ENCODE measurements at places on chromosomes 4 and X.
A peak's percentile ranks its signal among the peaks of the same experiment; 100 is the strongest.

DNA sequence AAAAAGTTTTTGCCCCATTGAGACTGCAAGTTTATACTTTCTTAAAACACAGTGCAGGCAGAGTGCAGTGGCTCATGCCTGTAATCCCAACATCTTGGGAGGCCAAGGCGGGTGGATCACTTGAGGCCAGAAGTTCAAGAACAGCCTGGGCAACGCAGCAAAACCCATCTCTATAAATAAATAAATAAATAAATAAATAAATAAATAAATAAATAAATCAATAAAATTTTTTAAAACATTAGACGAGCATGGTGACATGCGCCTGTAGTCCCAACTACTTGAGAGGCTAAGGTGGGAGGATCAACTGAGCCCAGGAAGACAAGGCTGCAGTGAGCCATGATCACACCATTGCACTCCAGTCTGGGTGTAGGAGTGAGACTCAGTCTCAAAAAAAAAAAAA, 213.3 kb downstream of the LRBA start:
- DNase-seq: no peak

DNA sequence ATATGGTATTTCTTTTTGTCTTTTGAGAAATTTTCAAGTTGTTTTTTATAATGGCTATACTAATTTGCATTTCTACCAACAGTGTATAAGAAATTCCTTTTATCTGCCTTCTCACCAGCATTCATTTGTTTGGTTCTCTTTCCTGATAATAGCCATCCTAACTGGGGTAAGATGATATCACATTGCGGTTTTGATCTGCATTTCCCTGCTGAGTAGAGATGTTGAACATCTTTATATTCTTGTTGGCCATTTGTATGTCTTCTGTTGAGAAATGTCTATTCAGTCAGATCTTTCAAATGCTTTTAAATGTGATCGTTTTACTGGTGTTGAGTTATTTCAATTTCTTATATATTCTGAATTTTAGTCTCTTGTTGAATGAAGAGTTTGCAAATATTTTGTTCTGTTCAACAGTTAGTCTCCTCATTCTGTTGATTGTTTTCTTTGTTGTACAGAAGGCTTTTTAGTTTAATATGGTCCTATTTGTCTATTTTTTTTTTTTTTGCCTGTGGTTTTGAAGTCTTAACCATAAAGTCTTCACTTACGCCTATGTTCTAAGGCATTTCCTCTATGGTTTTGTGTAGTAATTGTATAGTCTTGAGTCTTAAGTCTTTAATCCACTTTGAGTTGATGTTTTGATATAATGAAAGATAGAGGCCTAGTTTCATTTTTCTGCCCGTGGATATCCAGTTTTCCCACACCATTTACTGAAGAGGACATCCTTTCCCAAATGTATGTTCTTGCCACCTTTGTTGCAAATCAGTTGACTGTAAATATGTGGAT, 1566.9 kb downstream of the STIM2 start:
- no peak for DNase-seq

DNA sequence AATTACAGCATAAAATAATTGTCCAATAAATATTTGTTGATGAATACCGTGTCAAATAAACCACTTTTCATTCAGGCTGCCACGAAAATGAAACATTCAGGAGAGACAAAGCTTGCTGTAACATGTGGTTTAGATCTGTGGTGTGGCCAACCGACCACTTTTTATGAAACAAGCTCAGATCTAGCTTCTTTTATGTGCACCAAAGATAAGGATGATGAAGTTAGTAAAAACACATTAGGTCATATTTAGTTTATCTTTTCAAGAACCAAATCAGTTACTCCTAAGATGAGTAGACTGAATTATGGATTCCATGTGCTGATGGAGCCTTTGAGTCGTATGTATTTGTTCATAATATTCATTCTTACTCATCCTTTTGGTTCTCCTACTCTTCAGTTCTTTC, 35.8 kb downstream of the STOX2 start:
- DNase-seq: no peak

- peak; percentile 0 for DNase-seq
Observed at GRCh38 chrX:133215747-133216146, 2.4 kb downstream of the TFDP3 start.

- no peak for DNase-seq
Observed at GRCh38 chr4:181548873-181549575, 694.2 kb upstream of the TENM3 start.

DNA sequence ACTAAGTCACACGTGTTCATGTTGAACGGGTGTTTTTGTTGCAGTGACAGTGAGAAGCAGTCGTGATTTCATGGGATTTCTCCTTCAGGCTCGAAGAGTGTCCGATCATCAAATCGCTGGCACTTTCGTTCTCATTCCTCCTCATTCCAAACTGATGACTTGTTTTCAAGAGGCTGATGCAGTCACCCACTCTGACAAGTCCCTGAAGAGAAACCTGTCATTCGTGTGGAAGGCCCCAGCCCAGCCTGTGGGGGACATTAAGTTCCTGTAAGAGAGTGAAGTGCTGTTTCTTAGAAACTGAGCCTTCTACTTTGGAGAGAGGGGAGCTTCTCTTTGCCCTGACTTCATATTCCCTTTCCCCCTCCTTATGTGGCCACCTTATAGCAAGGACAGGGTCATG, 8.0 kb downstream of the REELD1 start:
- DNase-seq: no peak

- no peak for DNase-seq
Observed at GRCh38 chr4:139987502-139987850, 166.5 kb downstream of the MAML3 start.

- DNase-seq: no peak
Observed at GRCh38 chr4:98909646-98910401, 19.1 kb downstream of the EIF4E start.

GRCh38 chr4:30767147-30767845, 47.1 kb downstream of the PCDH7 start:
- no peak for DNase-seq

GRCh38 chr4:118798658-118799057, 37.3 kb downstream of the SEC24D start:
- no peak for DNase-seq

DNA sequence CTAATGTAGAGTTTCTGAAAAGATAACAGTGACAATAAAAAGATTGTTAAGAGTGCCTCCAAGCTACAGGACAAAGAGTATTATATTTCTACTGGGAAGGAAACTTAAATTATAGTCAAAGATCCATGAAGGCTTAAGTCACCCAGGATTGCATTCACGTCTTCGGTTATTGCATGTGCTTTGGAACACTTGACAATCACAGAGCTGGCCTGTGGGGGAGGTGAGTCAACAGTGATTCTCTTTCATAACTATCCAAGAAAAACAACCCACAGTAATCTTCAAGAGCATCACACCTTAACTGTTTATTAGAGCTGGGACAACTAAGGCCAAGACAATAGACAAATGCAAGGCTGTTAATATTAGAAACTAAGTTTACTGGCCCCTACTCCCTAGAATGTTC, 40.3 kb downstream of the PDGFC start:
- no peak for DNase-seq

- DNase-seq: peak; percentile 64
Observed at GRCh38 chr4:103076747-103077347, at the start of gene SLC9B2. Gene SLC9B2, minus strand, starts transcription at chr4:103076761. Its CDS starts 9,211 bp downstream, at chr4:103067550.

DNA sequence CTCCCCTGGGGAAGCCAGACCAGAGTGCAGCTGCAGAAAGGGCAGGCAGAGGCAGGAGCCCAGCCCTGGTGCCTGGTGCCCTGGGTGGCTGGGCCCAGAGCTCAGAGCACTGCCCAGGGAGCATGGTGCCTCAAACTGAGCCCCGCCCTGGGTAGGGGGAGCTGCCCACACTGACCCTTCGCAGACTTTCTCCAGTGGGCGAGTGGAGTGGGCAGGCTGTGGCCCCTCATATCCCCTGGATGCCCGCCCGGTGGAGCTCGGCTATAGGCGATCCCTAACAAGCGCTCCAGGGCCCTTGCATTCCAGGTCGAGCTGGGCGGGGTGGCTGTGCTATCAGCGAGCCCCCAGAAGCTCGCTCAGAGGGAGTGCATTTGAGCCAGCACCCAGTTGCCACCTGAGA, 17.1 kb upstream of the ADRA2C start:
- DNase-seq: no peak

DNA sequence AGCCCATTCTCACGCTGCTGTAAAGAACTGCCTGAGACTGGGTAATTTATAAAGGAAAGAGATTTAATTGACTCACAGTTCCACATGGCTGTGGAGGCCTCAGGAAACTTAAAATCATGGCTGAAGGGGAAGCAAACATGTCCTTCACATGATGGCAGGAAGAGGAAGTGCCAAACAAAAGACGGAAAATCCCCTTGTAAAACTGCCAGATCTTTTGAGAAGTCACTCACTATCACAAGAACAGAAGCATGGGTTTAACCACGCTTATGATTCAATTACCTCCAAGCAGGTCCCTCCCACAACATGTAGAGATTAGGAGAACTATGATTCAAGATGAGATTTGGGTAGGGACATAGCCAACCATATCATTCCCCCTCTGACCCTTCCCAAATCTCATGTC, 335.5 kb downstream of the IL15 start:
- DNase-seq: peak; percentile 15

DNA sequence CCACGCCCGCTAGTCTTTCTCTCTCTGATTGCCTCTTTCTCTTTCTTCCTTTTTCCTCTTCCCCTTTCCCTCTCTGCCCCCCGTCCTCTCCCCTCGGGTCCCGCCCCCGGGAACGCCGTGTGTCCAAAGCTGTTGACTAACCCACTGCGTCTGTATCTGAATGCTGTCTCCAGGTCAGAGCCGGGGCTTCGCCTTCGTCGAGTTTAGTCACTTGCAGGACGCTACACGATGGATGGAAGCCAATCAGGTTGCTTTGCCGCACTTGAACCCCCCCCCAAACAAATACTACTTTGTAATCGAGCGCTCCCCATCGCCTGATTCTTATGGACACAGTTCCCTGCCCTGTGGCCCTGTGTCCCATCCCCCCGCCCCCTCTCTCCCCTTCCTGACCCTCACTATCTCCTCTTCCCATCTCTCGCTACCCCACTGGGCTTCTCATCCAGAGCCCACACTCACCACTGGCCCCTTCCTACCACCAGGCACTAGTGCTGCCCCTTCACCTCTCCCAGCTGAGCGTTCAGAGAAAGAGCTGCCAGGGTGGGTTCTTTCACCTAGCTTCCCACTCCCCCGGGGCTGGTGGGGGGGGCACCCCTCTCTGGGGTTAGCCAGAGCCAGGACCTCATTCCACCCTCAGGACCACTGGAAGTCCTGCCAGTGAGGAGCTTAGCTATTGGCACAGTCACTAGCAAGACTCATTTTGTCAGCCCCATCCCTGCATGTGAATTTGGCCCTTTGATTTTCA, 18.6 kb upstream of the UBA1 start:
- no peak for DNase-seq

DNA sequence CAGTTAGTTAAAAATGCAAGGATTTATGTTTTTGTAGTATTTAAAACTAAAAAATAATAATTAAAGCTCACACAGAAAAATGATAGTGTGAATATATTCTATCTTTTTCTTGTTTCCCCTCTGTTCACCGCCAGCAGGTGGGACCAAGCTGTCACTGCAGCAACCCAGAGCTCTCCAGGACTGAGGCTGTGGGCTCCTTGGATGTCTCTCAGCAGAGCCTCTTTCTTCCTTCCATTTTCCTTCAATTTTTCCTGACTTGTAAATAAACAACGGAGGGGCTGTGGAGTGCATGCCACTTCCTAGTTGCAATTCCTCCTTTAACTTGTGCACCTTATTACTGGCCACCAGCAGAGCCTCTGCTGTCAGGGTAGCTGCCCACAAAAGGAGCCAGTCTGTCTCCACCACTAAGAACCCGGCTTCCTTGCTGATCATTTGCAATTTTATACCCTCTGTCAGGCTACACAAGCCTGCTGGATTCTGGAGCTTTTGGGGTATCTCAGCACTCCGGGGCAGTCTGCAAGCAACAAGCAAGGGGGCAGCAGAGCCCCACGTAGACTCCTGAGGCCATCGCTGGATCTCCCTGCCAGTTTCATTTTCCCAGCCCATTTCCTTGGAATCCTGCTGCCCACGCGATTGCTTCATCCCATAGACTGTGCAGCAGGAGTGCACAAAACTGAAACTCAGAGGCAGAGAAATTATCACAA, 1467.4 kb downstream of the C4orf33 start:
- no peak for DNase-seq

GRCh38 chr4:171714791-171715454, 98.3 kb upstream of the GALNTL6 start:
- DNase-seq: no peak

- no peak for DNase-seq
Observed at GRCh38 chr4:7947927-7948326, 8.3 kb upstream of the AFAP1 start.
